ENCODE measurements at places on chromosomes 6 and 20.

DNA sequence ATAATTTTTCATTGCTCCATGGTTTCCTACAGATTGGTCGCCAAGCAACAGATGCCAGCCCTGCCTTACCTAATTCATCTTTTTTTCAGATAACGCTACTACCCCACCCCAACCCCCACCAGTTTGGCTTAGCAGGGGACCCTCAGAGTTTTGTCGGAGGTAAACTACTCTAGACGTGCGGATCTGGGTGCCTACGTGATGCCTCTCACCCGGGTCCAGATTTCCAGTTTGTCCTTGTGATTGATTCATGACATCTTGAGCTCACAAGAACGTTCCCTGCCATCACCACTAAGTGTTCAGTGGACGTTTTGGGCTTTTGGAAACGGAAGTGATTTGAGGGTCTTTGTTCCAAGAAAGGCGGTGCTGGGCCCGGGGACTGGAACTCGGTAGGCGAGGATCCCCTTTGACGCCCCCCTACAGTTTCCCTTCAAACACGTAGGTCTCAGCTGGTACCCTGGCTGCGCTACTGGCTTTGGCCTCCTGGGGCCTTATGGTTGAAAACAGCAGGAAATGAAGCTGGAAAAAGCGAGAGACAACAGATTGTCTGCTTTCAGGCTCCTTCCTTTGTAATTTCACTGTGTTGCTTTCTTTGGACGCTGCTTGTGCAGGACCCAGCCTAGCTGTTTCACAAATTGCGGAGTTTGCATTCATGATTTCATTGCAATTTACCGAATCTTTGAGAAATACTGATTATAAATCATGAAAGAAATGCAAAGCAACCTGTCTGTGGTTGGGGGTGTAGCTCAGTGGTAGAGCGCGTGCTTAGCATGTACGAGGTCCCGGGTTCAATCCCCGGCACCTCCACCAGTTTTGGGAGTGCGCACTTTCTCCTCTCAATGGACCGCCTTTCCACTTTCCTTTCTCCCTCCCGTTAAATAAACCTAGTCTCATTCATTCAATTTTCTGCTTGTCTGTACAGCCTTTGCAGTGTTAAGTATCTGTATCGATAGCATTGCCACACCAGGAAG, 81.0 kb downstream of the GPX5 start:
- DNase-seq = peak; percentile 72

DNA sequence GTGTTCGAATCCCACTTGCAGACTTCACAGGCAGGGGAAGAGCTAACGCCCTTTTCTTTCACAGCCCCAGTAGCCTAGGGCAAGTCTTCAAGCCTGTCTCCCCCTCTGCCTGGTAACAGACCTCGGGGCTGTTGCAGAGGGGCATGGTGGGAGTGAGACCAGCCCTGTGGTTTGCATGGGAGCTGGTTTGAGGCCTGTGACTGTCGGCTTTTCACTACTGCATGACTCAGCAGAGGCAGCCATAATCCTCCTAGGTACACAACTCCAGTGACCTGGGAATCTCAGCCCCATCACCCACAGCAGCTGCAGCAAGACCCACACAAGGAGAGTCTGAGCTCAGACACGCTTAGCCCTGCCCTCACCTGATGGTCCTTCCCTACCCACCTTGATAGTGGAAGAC, 55.3 kb upstream of the POPDC3 start:
- DNase-seq = no peak

DNA sequence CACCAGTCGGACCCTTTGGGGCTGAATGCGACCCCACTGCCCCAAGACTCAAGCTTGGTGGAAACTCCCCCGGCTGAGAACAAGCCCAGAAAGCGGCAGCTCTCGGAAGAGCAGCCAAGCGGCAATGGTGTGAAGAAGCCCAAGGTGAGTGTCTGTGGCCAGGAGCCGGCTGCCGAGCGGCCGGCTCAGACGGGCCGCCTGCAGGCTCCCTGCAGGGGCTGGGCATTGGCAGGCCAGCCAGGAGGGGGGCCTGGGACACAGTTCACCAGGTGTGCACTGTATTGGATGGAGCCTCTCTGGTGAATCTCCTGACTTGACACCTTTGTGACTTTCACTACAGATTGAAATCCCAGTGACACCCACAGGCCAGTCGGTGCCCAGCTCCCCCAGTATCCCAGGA, 6.0 kb downstream of the PCIF1 start:
- DNase-seq = no peak

DNA sequence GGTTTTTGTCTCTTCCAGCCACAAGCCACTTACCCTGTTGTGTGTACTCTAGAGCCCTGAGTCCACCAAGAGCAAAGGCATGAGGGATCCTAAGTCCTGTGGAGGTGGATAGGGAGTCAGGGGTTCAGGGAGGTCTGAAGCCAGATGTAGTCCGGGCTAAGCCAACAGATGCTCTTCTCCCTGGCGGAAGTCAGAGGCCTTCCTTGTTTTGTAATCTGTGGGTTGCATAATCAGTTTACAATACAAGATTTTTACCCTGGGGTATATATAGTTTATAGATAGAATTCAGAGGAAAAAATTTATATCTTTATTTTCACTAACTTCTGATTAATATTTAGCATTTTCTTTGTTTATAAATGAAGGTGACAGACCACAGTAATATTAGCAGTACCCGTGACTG, 9.2 kb downstream of the LAMP5 start:
- DNase-seq = no peak

All from activated CD4-positive, alpha-beta T cell treated with anti-CD3 and anti-CD28 coated beads for 48 hours (primary cell).